Umbilical cord (tissue), 2 donors: ENCODE measurements at places on chromosomes 4 and X. TPM values are rescaled to one million over a fixed set of nuclear protein-coding genes. Genes with fewer than 3 reads are reported as not detected.

RAB40AL gene
- 2.2 TPM for total RNA-seq

FAM47A gene
- not detected for total RNA-seq

MAGEC3 gene
- not detected for total RNA-seq

AMTN gene
- total RNA-seq = 0.96 TPM

SPATA4 gene
- 0.72 TPM for total RNA-seq

TRO gene
- total RNA-seq = 34.2 TPM

SLC9A7 gene
- total RNA-seq = 1.9 TPM

ELMOD2 gene
- 53.4 TPM for total RNA-seq

FGFRL1 gene
- total RNA-seq = 16.4 TPM

GLRB gene
- 9.1 TPM for total RNA-seq

- no peak for DNase-seq
Observed at GRCh38 chr4:132859929-132860328, 289.2 kb upstream of the PCDH10 start.

- DNase-seq = no peak
Observed at GRCh38 chrX:77167993-77168392, 279.2 kb upstream of the FGF16 start.

DNA sequence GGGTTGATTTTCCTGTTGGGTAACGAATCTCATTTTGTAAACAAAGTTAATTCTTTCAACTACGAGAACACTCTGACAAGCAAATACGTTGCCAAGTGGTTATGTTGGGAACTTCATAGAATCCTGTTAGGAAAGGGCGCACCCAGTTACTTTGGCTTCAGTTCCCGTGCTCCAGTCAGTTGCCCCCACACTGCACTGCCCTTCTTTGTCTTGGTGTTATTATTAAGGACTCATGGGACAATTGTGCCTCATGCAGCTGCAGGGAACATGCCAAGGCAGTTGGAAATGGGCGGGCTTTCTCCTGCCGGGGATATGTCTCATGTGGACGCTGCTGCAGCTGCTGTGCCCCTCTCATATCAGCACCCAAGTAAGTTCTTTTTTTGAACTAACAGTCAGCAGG, 28.9 kb downstream of the OFD1 start:
- peak; percentile 1 for DNase-seq

- no peak for DNase-seq
Observed at GRCh38 chr4:173769568-173769967, 239.5 kb upstream of the HAND2 start.

- DNase-seq = no peak
Observed at GRCh38 chrX:149910178-149910695, 19.1 kb upstream of the HSFX4 start.

DNA sequence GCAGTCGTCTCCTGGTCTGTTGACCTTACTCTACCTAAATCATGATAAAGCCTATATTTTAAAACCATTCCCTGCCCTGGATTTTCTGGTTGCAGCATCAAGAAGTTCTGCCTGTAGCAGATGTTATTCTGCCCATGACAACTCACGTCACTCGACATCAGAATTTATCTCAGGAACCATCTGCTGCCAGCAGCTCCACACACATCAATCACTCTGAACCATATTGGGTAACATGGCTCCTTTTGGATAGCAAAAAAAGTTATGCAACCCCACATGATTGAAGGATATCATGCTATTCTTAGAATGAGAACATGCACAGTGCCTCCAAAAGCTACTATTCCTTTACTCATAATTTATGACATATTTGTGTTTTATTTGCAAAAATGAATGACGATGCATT, 341.4 kb downstream of the DHRSX start:
- DNase-seq = no peak

DNA sequence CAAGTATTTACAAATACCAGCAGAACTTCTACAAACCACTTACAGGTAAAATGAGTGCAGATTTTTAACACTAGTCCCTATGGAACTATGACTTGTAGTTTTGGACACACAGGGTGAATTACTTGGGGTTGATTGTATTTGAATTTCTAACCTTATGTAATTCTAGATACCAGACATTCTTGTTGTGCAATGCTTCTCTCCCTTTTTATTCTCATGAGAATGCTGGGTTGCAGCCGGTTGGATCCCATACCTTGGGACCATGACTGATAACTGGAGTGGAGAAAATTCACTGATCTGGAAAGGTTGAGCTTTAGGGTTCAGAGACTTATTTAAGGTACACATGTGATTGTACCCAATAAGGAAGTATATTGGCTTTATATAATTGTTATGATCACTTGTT, 8.8 kb downstream of the TET2 start:
- no peak for DNase-seq

- peak; percentile 95 for DNase-seq
Observed at GRCh38 chr4:182448281-182449151, 205.3 kb downstream of the TENM3 start.

GRCh38 chr4:90030202-90030601, 97.0 kb upstream of the CCSER1 start:
- DNase-seq = no peak

- DNase-seq = no peak
Observed at GRCh38 chr4:125979950-125980349, 665.2 kb downstream of the FAT4 start.

- DNase-seq = no peak
Observed at GRCh38 chr4:181855307-181855706, 387.9 kb upstream of the TENM3 start.

GRCh38 chrX:121863976-121864375, 816.6 kb downstream of the GLUD2 start:
- no peak for DNase-seq

DNA sequence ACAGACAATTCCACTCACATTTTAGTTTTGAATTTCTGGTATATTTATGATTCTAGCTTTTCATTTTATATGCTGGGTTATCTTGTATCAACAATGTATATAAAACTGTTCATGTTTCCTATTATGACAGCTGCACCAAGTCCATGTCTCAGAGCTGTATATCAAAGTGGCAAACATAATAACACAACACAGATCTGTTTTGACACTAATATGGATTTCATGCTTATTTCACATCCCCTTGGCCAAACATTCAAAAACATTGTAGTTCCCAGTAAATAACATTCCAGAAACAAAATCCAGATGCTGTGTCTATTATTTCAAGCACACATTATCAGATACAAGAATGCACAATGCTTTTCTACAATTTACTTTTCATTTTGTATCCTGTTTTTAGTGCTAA, 380.6 kb upstream of the MAGEB2 start:
- no peak for DNase-seq

DNA sequence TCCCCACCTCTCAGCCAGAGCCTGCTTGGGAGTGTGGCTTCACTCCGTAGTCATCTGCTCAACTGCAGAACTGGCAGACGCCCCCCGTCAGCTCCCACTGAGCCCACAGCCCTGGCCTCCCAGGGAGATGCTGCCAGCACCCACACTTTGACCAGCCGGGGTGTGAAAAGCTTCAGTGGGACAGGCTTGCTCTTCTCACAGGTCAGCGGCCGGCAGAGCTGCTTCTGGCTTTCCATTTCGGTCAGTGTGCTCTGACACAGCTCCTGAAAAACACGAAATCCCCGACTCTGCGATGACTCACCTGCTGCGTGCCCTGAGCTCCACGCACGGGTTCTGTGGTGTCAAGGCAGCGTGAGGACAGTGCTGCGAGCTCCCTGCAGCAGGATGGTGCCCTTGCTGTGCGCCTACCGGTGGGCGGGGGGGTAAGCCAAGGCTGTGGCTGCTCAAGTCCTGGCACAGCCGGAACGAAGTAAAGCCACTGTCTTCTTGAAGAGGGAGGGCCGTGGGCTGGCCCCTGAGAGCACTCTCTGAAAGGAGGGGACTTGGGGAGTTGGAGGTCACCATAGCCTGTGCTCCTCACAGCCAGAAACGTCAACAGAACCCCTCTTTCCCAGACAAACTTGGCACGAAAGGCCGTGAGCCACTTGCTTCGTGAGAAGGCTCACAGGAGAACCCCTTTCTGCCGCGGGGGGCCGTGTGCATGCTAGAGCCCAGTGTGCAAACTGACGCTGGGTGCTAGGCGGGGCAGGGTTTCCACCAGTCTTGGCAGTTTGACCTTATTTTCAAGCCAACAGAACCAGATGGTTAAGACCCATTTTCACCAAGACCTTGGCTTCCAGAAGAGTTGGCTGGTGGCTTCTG, 23.6 kb downstream of the NOP14 start:
- no peak for DNase-seq

GRCh38 chr4:163173713-163174112, 7.0 kb upstream of the NAF1 start:
- no peak for DNase-seq

- DNase-seq = no peak
Observed at GRCh38 chrX:12488220-12488619, 303.0 kb upstream of the PRPS2 start.

GRCh38 chrX:25003066-25003849, 12.5 kb downstream of the ARX start:
- DNase-seq = no peak

GRCh38 chr4:98517218-98518021, 141.0 kb downstream of the TSPAN5 start:
- peak; percentile 98 for DNase-seq

DNA sequence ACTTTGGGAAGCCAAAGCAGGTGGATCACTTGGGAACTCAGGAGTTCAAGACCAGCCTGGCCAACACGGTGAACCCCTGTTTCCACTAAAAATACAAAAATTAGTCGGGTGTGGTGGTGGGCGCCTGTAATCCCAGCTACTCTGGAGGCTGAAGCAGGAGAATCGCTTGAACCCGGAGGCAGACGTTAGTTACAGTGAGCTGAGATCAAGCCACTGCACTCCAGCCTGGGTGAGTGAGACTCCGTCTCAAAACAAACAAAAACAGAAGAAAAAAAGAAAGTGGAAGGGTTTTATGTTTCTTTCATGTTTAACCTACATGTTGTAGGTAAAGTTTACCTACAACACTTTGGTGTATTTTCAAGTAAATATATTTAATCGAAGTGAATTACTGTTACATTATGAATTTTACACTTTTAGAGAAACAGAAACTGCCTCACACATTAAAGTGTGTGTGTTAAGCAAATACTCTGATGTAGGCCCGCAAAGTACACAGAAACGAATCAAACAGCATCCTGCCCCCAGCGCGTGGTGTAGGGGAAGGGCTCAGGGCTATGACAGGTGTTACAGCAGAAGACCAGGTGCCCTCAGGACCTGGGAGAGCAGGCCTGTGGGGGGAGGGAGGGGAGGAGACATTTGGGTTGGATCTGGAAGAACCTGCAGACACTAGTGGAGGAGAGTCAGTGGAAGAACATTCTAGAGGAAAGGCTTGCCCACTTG, 39.0 kb downstream of the PTTG2 start:
- no peak for DNase-seq

- no peak for DNase-seq
Observed at GRCh38 chrX:12401252-12401651, 263.0 kb downstream of the FRMPD4 start.

DNA sequence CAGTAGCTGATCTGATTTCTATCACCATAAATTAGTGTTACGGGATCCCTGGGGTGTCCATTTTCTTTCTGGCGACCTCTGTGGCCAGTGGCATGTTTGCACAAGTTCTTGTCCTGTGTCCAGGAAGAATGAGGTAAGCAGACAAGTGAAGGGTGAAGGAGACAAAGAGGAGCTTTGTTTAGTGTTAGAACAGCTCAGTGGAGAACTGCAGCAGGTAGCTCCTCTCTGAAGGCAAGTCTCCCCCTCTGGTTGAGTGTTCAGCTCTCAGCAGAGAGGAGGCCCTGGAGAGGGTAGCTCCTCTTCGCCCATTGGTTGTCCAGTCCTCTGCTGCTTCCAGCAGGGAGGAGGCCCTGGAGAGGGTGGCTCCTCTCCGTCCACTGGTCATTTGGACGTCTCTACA, 47.2 kb downstream of the DMP1 start:
- DNase-seq = no peak

GRCh38 chr4:181645489-181645888, 597.7 kb upstream of the TENM3 start:
- DNase-seq = no peak

DNA sequence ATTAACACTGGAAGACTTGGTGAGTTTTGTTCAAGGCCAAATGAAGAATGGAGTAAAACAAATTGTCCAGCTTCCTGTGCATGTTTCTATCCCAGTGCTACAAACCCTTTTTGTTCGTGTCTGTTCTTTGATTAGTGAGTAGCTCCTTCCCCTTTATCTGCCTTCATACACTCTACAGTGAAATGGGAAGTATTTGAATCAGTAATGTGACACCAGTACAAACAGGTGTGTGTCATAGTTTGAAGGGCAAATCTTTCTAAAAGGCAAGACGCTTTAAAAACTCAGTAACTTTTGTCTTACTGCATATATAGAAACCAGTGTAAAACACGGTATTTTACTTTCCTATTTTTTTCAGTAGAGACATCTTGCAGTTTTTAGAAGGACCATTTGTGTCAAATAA, 5.9 kb downstream of the ARHGEF38 start:
- DNase-seq = no peak

GRCh38 chrX:110477593-110478228, 119.1 kb downstream of the RTL9 start:
- no peak for DNase-seq

GRCh38 chr4:182018691-182019090, 224.5 kb upstream of the TENM3 start:
- DNase-seq = no peak

DNA sequence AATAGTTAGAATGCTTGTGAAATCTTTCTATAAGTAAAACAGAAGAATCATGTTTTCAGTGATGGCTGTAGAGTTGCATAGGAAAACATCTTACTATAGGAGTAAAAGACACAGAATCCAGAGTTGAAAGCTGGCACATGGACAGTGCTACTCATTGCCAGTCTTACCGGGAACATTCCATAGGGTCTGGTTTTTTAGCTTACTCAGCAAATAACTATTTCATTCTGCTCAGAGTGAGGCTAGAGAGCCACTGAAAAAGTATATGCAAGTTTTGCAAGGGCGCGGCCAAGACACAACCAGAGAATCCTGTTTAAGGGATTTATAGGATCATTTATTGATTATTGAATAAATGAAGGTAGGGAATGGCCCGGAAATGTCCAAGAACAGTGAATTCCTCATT, 60.3 kb downstream of the MTHFD2L start:
- peak; percentile 7 for DNase-seq

- no peak for DNase-seq
Observed at GRCh38 chrX:38699696-38700095, 101.6 kb upstream of the MID1IP1 start.

DNA sequence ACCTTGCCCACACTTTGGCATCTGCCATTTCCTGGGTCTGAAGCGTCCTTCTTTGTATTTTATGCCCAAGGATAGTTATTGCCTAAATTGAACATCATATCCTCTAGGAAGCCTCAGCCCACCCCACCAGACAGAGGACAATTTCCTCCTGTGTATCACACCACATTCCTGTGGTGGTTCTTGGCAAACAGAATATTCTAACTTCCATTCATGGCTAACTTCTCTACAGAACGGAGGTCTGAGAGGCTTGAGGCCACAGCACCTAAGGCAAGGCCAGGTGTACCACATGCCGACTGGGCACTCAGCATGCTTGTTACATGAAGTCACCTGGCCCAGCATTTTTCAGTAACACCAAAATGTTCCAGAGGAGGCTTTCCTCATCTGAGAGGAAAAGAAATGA, 42.4 kb downstream of the CD99L2 start:
- no peak for DNase-seq

- peak; percentile 47 for DNase-seq
Observed at GRCh38 chrX:41946989-41947612, 23.7 kb upstream of the CASK start.

- no peak for DNase-seq
Observed at GRCh38 chr4:144280688-144281087, 140.2 kb upstream of the GYPA start.
